ENCODE measurements at places on chromosomes 11 and 22.
A peak's percentile ranks its signal among the peaks of the same experiment; 100 is the strongest.

- DNase-seq, result peak; percentile 8
These were observed 816.9 kb upstream of the CCDC90B start for GRCh38 chr11:84103096-84103495.

- no peak for DNase-seq
These were observed 21.1 kb downstream of the FAM76B start for GRCh38 chr11:95768521-95768920.

DNA sequence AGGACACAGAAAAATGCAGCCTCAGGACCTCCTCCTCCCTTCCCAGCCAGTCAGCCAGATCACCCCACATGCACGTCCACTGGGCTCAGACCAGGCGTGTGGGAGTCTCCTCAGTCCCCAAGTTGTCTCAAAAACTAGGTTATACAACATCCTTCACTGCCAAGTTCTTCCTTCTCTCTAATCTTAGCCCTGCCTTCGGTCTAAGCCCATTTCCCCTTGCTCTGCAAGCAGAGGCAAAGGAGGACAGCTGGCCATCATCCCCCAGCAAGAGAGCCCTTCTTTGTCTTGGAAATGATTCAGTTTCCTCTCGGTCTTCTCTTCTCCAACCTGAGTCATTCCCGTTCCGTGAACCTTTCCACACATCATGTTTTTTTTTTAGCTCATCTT is 14.0 kb upstream of the NRGN start:
- DNase-seq, result no peak

GRCh38 chr11:9332655-9333054 is 18.3 kb upstream of the TMEM41B start:
- no peak for DNase-seq

GRCh38 chr11:1931341-1932104 is 12.0 kb downstream of the TNNT3 start:
- DNase-seq, result no peak

DNA sequence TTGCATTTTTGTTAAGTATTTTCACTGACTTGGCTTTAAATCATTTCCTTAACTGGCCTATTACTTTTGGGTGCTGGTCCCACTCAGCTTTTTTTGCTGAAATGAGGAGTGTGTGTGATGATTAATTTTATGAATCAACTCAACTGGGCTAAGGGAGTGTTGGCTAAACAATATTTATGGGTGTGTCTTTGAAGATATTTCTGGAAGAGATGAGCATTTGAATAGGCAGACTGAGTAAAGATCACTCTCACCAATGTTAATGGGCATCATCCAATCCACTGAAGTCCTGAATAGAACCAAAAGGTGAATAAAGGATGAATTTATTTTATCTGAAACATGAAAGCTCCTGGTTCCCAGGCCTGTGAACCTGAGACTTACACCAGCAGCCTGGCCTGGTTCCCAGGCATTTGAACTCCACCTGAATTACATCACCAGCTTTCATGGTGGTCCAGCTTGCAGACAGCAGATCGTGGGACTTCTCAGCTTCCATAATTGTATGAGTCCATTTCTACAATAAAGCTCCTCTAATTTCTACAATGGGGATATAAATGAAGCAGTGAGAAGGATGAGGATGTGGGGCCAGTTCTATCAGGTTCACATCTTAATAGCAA is 241.3 kb upstream of the ZC3H12C start:
- no peak for DNase-seq

- no peak for DNase-seq
These were observed 30.5 kb downstream of the LMO2 start for GRCh38 chr11:33861386-33861785.

GRCh38 chr22:39898997-39899396 is 1.9 kb upstream of the GRAP2 start:
- no peak for DNase-seq

DNA sequence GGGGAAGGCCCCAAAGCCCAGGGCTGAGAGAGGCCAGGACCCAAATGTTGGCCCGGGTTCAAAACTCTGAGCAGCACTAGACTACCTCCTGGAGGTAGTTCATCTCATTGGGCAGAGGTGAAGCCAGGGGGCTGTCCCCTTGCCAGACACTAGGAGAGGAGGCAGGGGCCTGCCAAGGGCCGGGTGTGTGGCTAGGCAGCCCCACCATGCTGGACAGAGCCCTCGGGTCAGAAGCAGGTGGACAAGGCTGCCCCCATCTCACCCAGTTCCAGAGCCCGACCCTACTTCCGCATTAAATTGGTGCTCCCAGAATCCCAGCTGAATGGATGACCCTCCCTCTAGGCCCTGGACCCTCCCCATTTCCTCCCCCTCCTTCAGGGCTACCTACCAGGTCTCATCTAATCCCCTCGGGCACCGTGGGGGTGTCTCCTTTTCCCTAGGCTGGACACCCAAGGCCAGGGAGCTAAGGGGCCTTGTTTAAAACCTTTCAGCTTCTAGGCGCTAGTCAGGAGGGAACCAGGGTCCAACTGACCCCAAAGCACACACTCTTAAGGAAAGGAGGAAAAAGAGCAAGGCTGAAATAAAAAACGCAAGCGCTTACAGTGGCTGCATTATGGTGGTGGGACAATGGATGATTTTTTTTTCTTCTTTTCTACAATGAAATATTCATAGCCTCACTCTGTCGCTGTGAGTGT is 72.1 kb upstream of the TCF20 start:
- DNase-seq, result no peak

- no peak for DNase-seq
These were observed 36.3 kb downstream of the AP2A2 start for GRCh38 chr11:961921-962320.

- no peak for DNase-seq
These were observed 37.6 kb upstream of the SEZ6L start for GRCh38 chr22:26131589-26132154.

GRCh38 chr11:353179-353873 is 16.0 kb upstream of the B4GALNT4 start:
- no peak for DNase-seq

GRCh38 chr11:101226617-101227016 is 97.0 kb upstream of the PGR start:
- DNase-seq, result no peak

- peak; percentile 39 for DNase-seq
These were observed 25.9 kb upstream of the ATXN10 start for GRCh38 chr22:45645526-45646414.

- DNase-seq, result no peak
These were observed 34.9 kb downstream of the PRDM11 start for GRCh38 chr11:45181193-45181888.

GRCh38 chr22:17699696-17700340 is 61.3 kb downstream of the BCL2L13 start:
- no peak for DNase-seq

GRCh38 chr11:98069861-98070260 is 950.9 kb upstream of the CNTN5 start:
- DNase-seq, result no peak

DNA sequence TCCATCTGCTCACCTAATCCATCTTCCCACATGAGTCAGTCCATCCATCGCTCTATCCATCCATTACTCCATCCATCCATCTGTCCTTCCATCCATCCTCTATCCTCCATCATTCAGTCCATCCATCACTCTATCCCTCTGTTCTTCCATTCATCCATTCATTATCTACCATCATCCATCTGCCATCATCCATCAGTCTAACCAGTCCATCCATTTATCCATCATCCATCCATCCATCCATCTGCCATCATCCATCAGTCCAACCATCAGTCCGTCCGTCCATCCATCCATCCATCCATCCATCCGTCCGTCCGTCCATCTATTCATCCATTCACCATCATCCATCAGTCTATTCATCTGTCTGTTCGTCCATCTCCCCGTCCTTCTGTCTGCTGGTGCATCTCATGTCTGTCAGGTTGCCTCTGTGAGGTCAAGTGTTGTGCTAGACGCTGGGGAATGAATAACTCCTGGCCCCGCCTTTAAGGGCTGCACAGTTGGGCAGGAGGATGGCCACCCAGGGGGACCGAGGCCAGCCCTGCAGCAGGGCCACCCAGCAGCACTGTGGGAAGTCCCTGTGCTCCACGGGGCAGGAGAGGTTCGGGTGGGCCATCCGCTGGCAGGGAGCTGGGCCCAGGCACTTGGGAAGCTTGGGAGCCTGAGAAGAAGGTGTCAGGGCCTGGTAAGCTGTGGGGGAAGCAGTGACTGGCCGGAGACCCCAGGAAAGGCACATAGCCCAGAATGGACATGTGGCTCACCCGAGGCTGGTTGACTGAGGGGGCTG is 137.1 kb downstream of the CTTN start:
- DNase-seq, result no peak

- DNase-seq, result no peak
These were observed 26.5 kb downstream of the ARHGEF17 start for GRCh38 chr11:73334384-73335203.
